Mesenchymal stem cell (in vitro differentiated cells and primary cell): ENCODE measurements at places on chromosomes 2 and 18.

- no peak for DNase-seq
Measured at GRCh38 chr2:188132385-188132784, 159.3 kb upstream of the GULP1 start.

- DNase-seq: no peak
Measured at GRCh38 chr2:238167344-238167715, 8.6 kb downstream of the ERFE start.

- no peak for DNase-seq
Measured at GRCh38 chr2:144004742-144005141, 515.2 kb downstream of the ZEB2 start.

GRCh38 chr2:224971214-224971613 is 71.1 kb downstream of the DOCK10 start:
- DNase-seq: no peak

GRCh38 chr2:99439971-99440505 is 49.8 kb downstream of the REV1 start:
- no peak for DNase-seq

- no peak for DNase-seq
Measured at GRCh38 chr2:151716721-151717120, 17.6 kb downstream of the NEB start.

DNA sequence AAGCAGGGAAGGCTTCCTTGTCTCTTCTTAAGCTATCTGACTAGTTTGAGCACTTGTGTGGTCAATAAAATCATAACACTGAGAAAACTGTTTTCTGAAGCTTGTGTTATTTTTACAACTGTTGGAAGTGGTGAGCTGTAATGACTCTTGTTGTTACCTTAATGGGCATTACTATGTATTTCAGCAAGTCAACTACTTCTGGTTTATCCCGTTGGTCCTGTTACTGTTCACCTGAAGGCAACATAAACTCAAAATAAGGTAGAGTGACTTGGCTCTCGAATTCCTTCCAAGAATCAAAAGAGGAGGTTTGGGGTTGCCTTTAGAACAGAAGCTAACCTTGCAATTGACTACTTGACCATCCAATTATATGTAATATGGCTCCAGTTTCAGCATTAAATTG is 23.2 kb upstream of the FIGN start:
- no peak for DNase-seq

- DNase-seq: no peak
Measured at GRCh38 chr2:79513711-79514110, 860 bp downstream of the CTNNA2 start.

DNA sequence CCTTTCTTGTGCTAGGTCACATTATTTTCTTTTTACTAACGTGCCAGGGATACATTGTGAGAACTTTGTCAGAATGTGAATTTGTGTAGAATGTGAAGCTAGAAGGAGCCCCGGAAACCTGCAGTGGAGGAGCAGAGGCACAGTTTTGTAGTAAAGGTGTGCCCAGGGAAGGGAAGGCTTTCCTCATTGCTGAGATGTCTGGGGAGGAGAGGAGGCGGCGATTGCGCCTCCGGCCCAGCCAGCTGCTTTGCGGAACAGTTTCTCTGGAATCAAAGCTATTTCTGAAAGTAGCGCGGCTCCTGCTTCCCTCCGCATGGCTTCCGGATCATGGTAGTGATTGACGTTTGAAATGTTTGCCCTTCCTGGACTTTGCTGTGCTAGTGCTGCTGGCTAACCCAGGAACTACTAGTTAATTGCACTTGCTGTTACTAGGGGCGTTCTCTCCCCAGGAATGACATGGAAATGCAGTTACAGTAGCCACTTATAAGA is 83.1 kb upstream of the RBM44 start:
- DNase-seq: no peak

- no peak for DNase-seq
Measured at GRCh38 chr18:51739044-51739666, 541.7 kb upstream of the MEX3C start.

DNA sequence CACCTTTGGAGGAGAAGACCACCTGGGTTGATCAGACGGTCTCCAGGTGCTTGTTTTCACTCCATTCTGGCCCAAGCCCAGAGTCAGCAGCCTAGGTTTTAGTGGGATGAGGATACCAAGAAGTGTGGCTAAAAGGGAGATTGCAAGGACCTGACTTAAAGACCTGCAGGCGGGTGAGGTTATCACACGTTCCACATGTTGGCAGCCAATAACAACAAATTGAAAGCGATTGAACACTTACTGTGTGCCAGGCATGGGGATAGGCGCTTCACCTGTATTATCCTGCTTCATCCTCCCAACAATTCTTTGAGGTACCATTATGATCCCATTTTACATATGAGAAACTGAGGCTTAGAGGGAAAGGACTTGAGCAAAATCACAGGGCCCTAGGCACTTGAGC is 5.0 kb downstream of the ARL4C start:
- no peak for DNase-seq

DNA sequence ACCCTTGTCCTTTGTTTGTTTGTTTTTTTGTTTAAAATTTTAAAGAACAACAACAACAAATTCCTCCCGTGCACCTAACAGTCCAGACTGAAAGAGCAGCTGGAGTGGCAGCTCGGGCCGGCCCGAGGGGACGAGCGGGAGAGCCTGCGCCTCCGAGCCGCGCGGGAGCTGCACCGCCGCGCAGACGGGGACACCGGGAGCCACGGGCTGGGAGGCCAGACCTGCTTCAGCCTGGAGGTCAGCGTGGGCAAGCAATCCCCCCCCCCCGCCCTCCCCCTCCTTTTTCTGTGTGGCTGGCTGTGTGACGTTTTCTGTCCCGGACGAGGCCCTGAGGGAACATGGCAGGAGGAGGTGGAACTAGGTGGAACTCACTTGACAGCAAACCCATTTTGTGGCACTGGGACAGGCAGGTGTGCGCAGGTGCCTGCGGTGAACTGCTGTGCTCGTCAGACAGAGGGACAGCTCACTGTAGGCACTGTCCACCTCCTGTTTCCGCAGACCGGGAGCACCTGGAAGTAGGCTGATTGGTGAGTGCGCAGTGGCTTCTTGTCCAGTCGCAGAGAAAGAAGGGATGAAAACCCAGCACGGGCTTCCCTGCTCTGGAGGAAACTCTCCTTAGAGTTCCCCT is 80.6 kb downstream of the MTCL1 start:
- no peak for DNase-seq

DNA sequence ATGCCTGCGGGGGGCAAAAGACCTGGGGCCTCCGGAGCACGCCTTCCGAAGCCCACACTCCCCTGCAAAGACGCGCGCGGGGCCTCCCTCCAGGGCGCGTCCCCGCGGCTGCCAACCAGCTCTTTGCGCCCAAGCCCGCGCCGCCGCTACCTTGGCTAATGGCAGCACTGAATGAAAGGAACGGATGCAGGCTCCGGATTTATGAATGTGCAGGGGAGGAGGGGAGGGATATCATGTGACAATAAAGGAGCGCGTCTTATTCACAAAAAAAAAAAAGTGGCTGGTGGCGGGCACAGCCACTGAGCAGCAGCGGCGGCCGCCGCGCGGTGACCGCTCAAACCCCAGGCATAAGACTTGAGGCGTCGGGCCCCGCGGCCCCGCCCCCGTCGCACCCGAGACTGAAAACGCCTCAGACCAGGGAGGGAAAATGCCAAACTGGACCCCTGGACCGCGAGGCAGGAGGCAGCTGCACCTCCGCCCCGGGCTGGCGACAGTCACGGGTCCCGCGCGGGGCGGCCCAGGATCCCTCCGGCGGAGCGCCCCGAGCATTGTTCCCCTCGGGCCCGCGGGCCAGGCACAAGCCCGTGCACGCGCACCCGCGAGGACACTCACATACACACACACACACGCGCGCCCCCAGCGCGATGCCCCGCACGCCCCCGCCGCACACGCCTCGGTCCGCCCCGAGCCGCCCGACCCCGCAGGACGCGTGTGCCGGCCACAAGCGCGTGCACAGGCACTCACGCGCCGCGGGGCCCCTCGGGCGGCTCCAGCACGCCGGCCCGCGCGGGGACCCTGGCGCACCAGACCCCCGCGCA is 1.6 kb downstream of the SPRED2 start:
- peak; percentile 71 for DNase-seq

DNA sequence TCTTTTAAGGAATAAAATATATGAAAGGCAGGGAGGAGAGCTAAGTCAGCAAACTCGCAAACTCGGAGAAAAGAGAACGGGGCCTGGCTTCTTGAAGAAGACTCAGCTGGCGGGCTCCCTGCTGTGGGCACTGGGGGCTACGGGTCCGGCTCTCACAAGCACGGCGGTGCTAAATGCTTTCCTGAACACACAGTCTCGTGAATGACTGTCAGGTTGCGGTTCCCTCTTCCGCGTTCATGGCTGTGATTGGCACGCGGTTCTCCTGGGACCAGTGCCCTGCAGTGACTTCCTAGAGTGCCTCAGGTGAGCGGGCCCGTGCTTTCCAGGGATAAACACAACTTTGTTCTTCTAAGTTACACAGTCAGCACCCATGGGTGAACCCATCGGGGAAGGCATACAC is 208.4 kb downstream of the HDAC4 start:
- DNase-seq: no peak

- peak; percentile 39 for DNase-seq
Measured at GRCh38 chr2:142217804-142218203, 87.0 kb upstream of the LRP1B start.

DNA sequence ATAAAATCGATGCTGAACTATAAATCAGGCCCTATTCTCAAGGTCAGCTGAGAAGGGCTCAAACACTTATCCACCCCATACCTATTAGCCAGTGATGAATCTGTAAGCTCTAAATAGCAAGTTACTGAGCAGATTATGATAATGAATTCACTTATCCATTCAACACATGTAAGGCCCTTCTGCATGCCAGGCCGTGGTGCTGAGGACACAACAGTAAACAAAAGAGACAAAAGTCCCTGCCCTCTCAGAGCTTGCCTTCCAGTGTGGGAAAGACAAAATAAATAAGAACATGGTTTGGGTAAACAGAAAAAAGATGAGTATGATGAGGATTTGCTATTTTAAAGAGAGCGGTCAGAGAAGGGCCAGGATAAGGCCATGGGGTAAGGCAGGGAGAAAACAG is 11.7 kb downstream of the TTC32 start:
- no peak for DNase-seq

- no peak for DNase-seq
Measured at GRCh38 chr2:114754907-114755563, 312.6 kb downstream of the DPP10 start.

DNA sequence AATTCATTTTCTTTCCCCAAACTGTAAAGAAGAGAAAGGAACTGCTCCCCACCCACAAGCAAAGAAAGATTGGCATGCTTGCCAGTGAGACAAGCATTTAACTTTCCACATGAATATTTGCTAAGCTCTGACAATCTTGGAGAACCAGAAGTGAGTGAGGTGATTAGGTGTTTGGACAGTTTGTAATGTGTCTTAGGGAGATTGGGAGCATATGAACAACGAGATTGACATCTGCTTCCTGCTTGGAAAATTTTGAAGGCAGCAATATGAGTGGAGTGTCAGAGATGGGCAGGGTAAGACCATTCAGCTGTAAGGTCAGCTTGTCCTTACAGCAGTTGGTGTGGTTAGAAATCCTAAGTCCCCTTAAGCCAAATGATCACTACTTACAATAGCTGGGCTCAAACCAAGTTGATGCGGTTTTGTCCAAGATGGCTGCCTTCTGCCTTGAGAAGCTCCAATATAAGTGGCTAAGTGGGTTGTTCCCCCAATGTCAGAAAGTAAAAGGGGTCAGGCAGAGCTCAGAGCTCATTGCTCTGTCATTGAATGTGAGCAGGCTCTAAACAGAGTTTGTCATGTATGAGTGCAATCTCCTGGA is 36.0 kb upstream of the GALNT5 start:
- DNase-seq: no peak

GRCh38 chr2:70045405-70045804 is 41.9 kb upstream of the PCBP1 start:
- no peak for DNase-seq

GRCh38 chr2:228657807-228658402 is 476.4 kb upstream of the SPHKAP start:
- DNase-seq: peak; percentile 13

DNA sequence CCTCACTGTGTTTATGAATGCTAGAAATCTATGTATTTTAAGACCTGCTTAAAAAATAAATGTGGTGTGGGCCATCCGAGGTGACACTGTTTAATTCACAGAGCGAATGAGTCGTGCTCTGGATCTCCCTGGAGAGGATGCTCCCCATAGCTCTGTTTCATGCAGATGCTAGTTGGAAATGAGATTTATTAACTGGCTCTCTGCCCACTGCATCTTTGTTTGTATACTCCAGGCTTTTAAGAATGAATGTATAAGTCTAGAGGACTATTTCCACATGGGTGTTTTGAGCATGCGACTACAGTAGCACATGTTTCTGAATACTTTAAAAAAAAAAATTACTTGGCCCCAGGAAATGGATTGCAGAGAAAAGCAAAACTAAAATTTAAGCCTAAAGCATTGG is 3.9 kb downstream of the MAPRE2 start:
- DNase-seq: peak; percentile 77

- DNase-seq: no peak
Measured at GRCh38 chr2:39381653-39382052, 55.4 kb downstream of the MAP4K3 start.

DNA sequence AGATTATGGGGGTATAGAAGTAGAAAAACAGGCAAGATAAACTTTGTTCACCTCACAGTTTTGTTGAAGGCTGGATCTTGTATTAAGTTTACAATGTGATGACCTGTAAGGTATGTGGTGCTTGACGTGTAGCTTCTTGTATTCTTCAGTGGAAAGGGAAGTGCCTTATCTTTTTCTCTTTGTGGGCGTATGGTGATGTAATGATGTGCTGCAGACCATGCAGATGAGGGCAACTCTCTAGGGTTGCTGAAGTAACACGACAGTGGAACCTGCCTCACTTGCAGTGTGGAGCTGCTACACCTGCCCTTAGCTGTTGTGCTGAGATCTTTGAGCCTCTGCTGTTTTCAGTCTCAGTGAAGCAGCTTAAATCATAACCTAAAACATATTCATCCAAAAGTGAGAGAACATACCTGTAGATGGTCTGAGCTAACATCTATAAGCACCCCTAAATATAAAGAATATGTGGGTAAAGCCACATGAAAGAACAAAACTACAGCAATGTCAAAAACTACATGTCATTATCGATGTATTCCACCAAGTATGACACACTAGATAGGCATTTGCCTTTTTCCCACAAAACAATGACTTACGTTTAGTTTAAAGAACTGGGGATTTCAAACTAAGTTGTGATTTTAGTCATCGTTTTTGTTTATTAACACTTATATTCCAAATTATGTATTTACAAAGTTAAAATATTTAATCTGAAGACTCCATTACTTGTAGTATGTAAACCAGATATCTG is 1144.1 kb downstream of the CNTNAP5 start:
- peak; percentile 24 for DNase-seq

GRCh38 chr2:206851521-206851920 is 86.1 kb downstream of the FASTKD2 start:
- DNase-seq: no peak

- DNase-seq: no peak
Measured at GRCh38 chr2:38301340-38301968, 75.6 kb downstream of the ATL2 start.

DNA sequence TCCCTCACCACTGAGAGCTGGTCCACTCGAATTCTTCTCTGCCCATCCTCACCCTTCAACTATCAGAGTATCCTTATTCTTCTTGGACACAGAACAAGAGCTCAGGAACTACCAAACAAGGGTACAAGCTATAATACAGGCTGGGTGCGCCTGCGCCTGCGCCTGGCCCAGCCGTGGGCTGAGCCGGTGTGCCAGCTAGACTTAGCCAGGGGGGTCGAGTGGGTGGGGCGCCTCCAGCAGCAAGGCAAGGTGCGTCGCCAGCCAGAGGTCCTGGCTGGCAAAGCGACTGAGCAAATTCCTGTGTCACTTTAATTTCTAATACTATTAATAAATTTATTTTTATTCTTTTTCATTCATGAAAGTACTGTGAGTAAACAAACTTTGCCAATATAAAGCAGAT is 1072.6 kb upstream of the PIK3C3 start:
- no peak for DNase-seq
